ENCODE measurements at places on chromosomes 2 and 18.

DNA sequence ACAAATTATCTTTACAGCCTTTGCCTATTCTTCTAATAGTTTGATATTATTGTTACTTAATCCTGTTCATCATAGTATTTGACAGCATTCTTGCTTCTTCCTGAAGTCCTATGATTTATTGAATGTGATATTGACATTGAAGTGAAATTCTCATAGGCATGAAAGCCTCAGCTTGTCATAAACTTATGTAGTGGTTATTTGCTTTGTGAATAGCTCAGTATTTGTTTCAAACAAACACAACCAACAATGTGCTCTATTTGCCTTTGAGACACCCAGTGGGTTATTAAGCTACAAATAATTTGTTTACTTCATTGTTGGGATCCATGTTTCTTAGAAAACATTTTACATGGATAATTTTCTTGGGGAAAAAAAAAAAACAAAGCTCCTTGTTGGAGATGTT, 57.2 kb downstream of the TTC39C start:
- no peak for DNase-seq

GRCh38 chr2:5367321-5367720, 324.9 kb upstream of the SOX11 start:
- no peak for DNase-seq

DNA sequence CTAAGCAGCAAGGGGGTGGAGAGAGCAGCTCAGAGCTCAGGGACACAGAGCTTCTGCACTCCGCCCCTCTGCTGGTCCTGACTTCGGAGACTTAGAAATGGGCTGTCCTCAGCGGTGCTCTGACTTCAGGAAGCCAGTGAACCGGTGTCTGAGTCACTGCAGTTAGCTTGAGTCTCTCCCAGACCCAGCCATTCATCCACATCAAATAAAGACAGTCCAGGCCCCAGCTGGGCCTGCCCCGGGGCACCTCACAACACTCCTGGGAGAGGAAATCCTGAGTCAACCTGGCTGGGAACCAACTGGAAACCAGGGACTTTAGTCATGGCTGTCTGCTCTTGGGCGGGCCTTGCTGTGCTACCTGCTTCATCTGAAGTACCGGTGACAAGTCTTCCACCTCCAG, 5.4 kb upstream of the ITGB6 start:
- DNase-seq, result no peak

DNA sequence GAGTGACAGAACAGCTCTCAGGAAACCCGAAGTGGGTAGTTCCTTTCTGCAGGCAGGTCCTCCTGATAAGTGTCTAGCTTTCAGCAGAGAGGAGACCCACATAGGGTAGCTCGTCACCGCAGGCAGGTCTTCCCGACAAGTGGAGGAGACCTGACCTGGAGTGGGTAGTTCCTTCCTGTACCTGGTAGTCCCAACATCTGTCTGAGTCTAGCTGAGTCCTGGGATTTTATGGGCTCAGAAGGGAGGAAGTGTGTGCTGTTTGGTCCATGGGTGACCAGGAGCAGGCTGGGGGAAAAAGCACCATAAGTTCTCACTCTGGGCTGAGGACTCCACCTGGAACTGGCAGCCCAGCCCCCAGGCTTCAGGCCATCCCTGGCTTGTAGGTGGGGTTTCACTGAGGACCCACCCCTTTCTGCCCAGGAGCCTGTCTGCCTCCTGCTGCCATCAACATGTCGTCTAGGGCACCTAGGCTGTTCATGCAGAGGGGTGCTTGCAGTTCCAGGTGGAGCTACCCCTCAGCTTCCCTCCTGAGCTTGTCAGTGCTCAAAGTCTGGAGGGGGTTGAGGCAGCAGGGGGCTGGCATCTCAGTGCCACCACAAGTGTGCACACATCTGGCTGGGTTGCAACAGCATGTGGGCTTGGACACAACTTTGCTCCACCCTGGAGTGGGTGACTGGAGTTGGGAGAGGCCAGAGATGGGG, 9.4 kb downstream of the DYSF start:
- no peak for DNase-seq

- DNase-seq, result no peak
Observed at GRCh38 chr2:74646834-74647482, 1.2 kb downstream of the M1AP start.

DNA sequence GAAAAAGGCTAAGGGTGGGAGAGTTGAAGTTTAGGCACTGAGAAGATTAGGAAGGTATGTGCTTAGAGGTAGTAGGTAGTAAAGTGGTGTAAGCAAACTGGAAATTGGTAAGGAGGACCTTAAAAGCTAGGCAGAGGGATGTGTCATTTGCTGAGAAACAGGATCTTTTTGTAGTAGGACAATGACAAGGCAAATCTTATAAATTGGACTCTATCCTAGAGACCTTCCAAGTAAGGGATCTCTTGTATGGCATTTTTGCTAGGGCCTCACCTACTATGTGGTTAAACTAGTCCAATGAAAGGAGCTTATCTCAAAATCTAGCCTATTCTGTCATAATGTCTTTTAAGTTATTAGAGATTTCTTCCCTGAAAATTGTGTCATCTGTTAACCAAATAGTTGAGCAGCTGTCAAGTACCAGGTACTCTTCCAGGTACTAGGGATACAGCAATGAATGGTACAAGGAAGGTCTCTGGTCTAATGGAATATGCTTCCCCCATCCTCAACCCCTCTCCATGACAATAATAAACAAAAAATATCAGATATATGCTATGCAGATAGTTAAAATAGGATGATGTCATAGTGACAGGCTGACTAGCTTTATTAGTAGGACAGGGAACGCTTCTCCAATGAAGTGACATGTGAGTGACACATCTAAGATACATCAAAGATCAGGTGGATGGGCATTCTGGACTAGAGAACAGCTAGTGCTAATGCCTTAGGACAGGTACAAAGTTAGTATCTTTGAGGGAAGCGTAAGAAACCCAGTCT, 17.7 kb downstream of the RIOK3 start:
- DNase-seq, result no peak

DNA sequence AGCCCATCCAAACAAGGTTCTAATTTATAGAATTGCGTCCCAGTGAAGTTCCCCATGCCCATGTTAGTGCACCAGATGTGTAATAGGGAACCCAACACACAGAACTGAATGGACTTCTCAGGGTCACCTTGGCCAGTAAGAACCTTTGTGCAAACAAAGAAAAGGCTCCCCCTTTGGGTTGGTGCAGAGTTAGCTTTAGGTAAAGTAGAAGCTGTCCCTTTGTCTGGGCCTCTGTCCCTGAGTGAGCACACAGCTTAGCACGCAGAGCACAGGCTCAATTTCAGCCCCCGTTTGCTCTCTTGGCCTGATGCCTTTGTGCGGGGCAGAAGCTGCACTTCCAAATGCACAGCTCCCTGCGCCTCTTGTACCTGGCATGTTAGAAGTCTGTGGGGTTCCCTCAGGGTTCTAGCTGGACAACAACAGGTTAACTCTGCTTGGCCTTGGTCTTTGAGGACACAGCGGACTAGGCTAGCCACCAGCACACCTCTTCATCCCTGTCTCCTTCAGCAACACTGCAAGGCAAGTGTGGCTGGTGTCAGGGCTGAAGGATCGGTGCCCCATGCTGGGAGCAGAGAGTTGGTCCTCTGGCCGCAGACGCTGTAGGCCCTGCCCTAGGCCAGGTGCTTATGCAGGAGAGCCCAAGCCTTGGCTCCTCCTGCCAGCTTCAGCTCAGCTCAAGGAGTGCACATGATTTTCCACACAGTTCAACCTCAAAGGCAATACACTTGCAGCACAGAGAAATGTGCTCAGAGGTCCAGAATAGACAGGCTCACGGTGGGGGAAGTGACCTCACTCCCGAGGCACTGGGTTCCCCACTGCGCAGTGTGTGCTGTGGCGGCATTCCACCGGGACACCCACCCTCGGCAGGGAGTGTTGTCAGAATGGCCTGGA, 73.3 kb upstream of the FOSL2 start:
- no peak for DNase-seq

GRCh38 chr2:122237450-122237849, 482.0 kb downstream of the TSN start:
- DNase-seq, result no peak

- DNase-seq, result no peak
Observed at GRCh38 chr2:218219934-218220333, 2.9 kb downstream of the ARPC2 start.

- DNase-seq, result no peak
Observed at GRCh38 chr2:55482186-55482884, 37.2 kb upstream of the CFAP36 start.

DNA sequence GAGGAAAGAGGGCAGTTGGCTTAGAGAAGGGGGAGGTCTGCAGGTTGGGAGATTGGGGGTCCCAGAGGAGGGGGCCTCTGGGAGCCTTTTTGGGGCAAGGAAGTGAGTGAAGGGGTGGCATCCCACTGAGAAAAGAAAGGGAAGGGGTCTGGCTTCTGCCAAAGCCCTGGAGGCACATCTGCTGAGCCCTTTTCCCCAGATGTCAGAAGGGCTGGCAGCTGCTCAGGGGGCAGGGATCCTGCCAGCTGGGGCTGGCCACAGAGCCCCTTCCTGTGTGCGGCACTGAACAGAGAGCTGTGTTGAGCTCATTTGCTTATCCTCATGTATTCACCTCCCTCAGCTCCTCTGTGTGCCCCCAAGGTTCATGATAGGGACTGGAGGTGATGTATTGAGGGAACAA, 54.5 kb downstream of the APOB start:
- no peak for DNase-seq

DNA sequence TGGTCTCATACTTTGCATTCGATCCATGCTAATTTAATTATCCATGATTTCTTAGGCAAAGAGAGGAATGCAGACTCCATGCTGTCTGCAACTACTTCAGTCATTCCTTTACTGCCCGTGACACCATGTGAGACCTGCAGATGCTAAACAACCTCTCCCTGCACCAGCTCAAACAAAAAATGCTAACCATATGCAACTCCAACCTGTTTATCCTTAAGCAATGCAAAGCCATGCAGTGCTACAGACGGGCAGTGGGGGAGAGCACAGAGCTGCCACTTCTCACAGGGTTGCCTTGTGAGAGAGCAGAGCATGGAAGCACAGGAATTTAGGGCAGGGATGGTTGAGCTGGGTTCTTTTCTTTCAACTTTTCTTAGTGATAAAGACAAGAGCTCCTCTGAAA, 74.9 kb upstream of the KLHL14 start:
- no peak for DNase-seq

- no peak for DNase-seq
Observed at GRCh38 chr2:58156780-58157179, 84.3 kb downstream of the FANCL start.

- DNase-seq, result no peak
Observed at GRCh38 chr2:33320573-33320972, 155.9 kb upstream of the RASGRP3 start.

DNA sequence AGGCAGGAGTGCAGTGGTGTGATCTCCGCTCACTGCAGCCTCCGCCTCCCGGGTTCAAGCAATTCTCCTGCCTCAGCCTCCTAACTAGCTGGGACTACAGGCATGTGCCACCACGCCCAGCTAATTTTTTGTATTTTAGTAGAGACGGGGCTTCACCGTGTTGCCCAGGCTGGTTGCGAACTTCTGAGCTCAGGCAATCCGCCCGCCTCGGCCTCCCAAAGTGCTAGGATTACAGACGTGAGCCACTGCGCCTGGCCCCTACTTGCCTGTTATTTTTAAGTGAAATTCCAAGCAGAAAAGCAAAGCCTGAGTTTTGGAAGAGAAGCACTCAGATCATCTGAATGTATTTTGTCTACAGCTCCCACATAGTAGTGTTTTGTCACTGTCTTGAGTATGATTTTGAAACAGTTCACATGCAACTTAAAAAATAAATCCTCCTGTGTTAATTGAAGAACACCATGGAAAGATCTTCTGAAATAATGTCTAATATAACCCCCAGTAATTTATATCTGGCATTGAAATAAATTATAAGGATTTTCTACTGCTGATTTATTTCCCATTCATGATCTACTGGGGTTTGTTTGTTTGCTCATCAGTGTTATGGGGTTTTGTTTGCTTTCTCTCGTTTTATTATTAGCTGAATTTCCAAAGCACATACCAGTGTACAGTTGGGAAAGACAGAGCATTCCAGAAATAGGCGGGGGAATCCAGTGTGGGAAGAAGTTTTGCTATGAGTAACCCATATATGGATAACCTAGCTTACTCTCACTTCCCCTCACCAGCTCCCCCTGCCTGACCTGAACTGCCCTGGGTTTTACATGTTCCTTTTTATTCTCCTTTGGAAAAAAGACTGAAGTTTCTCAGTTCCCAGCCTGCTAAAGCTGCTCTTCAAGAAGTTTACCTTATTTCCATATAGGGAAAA, 80.1 kb upstream of the MAP3K20 start:
- peak; percentile 94 for DNase-seq

DNA sequence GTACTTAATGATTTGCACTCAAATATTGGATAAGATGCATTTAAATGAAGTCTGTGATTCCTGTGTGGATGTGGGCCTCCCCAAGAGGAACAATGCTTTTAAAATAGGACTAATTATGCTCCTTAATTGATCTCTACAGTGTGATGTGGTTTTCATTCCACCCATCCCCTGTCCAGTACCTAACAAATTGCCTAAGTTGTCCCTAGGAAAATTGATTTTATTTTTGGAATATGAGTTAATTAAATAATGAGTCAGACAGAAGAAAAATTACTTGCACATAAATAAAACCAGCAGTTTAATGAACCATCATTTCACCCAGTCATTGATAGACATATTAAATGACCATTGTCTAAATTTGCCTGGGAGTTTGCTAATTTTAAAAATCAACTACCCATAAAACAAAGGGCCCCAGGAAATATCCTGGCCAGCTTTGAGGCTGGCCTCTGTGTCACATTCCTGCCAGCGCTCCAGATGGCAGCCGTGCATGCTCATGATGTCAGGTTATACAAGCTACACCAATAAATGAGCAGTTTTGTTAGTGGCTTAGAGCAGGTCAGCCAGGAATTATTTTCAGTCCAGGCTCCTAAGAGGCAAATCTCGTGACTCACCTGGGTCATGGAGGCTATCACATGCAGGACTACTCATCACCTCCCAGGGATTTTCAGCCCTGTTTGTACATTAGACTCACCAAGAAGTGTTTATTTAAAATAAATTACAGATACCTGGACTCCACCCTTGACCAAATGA, 31.9 kb downstream of the ABHD3 start:
- no peak for DNase-seq

DNA sequence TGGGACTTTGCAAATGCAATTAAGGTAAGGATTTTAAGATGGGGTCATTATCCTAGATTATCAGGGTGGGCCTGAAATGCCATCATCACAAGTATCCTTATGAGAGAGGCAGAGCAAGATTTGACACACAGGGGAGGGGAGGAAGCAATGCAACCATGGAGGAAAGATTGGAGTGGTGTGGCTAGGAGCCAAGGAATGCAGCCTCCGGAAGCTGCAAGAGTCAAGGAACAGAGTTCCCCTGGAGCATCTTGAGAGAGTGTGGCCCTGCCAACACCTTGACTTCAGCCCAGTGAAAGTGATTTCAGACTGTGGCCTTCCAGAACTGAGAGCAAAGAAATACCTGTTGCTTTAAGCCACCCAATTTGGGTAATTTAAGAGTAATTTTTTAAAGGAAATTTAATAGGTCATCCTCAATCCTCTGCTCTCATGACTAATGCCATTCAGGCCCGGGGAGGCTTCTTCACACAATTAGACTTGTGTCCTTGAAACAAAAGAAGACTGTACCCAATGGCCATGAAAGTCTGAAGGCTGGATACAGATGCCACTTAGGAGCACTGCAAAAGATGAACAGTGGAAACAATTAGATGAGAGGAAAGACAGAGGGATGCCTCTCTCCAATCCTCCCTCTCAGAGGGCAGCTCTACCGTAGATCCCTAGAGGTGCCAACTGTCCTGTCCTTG, 250.3 kb upstream of the ID2 start:
- no peak for DNase-seq

Data from inflammatory macrophage treated with lipopolysaccharide for 1 hour (primary cell).